H1 (cell line): ENCODE measurements at places on chromosomes 2 and 18.

DNA sequence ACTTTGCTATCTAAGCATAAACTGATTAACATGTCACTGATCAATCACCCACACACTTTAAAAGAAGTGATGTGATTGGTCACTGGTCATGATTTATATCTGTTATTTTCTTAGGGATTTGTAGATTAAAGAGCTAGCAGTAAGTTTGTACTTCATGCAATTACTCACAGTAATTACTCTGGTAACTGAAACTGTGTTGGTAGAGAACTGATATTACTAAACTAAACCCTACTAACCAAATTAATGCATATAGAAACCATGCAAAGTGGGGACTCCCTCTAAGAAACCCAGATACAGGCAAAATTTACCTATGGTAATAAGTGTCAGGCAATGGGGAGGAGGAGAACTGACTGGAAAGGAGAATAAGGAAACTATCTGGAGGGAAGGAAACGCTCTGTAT lies 44.8 kb upstream of the C2orf15 start:
- no peak for DNase-seq

DNA sequence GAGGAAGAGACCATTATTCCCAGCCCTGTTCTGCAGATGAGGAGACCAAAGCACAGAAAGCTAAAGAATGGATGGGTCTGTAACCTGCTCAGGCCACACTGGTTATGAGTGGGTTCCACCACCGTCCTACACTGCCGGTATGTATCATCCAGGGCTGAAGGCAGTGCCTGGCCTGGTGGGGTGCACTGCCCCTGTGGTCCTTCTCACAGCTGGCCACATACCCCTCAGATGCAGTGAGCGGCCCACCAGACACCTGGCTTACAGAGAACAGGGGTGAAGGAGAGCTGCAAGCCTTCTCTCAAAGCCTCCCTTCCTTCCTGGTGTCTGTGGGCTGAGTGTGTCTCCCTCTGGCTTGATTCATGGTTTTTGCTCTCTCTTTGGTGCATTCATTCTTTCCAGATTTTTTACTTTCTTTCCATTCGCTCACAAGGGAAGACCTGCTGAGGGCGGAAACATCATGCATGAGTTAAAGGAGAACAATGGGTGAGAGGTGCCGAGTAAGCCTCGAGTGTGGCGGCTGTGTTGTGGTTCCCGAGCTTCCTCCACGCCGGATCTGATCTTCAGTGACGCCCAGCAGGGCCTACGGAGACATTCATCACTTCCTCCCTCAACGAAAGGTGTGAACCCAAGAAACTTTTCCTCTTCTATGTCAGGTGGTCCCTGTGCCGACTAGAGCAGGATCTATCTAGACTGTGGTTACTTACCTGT lies 62.1 kb upstream of the REL start:
- no peak for DNase-seq

DNA sequence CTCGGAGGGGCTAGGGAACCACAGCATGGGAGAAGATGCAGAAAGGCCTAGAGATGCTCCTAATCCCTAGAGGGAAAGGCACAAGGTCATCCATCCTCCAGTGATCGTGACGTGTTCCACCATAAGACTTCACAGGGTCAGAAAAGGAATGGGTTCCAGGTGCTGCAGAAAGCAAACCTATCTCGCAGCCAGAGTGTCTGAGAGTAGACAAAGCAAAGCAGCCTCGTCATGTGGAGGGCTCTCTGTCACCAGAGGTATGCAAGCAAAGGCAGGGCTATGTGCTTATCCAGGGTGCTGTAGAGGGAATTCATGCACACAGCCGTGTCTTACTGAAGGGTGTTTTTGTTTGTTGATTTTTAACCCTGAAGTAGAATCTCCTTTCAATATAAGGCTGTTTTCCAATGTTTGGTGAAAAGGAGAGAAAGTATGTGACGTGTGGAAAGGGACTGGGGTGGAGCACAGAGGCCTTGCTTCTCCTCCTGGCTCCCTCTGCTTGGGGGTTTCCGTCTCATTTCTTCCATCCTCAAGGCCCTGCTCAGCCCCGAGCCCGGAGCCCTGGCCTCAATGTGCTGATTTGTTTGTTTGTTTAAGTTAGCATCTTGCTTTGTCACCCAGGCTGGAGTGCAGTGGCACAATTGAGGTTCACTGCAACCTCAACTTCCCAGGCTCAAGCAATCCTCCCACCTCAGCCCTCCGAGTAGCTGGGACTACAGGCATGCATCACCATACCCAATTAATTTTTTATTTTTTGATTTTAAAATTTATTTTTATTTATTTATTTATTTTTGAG lies 3.0 kb downstream of the GPR55 start:
- DNase-seq: no peak

DNA sequence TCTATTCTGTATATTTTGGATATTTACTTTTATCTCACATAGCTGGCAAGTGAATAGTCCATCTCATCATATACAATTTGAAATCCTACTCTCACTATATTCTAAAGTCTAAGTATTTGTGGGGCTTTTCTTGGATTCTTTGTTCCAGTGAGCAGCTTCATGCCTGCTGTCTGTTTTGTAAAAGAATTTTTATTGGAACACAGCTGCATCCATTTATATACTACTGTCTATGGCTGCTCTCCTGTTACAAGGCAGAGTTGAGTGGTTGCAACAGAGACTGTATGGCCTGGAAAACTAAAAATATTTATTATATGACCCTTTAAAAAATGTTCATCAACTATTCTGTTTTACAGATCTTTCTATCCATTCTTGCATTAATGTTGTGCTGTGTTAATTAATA lies 193.3 kb upstream of the KLHL14 start:
- no peak for DNase-seq

- DNase-seq: no peak
Observed at GRCh38 chr2:150153646-150154307, 333.7 kb downstream of the RND3 start.

- no peak for DNase-seq
Observed at GRCh38 chr2:188318161-188318749, 26.6 kb downstream of the GULP1 start.

GRCh38 chr2:208254118-208254870 lies 577 bp downstream of the IDH1 start:
- peak; percentile 95 for DNase-seq
